NCI-H524 treated with DMSO at 0.1 percent for 48 hours (cell line): ENCODE measurements at places on chromosomes 4 and X.
A peak's percentile ranks its signal among the peaks of the same experiment; 100 is the strongest.

GRCh38 chr4:70619288-70619687 lies 9.3 kb upstream of the ENAM start:
- DNase-seq, result no peak

DNA sequence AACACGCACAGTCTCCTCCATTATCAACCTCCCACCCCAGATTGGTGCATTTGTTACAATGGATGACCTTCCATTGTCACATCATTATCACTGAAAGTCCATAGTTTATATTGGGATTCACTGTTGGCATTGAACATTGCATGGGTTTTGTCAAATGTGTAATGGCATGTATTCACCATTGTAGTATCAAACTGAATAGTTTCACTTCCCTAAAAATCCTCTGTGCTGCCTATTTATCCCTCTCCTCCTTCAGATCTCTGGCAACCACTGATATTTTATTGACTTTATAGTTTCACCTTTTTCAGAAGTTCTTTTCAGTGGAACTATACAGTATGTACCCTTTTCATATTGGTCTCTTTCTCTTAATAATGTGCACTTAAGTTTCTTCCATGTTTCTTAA lies 1565.4 kb downstream of the PCDH18 start:
- DNase-seq, result no peak

- DNase-seq, result no peak
Measured at GRCh38 chr4:140893939-140894338, 137.8 kb upstream of the TBC1D9 start.

GRCh38 chr4:132297346-132297745 lies 851.7 kb upstream of the PCDH10 start:
- DNase-seq, result no peak

DNA sequence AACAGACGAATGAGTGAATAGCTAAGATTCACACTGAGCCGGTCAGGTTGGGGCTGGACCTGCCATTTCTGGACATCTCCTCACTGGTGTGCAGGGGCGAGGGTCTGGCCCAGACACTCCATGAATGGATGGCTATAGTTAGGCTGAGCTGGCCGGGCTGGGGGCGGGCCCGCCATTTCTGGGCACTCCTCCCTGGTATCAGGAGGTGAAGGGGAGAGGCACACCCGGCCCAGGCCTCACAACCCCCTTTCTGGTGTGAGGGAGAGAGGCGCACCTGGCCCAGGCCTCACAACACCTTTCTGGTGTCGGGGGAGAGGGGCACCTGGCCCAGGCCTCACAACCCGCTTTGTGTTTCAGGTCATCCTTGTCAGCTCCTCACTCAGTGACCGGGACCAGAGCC lies 203.2 kb upstream of the PSAPL1 start:
- DNase-seq, result no peak

- no peak for DNase-seq
Measured at GRCh38 chr4:100838286-100838685, 320.5 kb upstream of the EMCN start.

GRCh38 chr4:155781249-155781831 lies 22.5 kb downstream of the GUCY1B1 start:
- no peak for DNase-seq

DNA sequence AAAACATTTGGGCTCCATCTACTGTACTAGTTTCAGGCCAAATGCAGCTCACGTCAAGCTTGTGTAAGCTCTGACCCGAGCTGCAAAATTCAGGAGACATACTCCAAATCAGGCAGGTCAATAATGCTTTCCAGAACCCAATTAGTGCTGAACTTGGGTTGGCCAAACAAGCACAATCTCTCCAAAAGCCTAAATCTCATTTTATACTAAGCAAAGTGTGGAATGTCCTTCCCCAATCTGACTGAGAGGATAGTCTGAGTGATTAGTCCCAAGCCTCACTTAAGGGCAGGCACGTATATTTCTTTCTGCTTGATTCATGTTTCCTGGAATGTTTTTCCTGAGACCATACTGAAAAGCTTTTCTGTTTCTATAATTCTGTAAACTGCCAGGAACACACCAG lies 79.9 kb downstream of the NKX6-1 start:
- no peak for DNase-seq

DNA sequence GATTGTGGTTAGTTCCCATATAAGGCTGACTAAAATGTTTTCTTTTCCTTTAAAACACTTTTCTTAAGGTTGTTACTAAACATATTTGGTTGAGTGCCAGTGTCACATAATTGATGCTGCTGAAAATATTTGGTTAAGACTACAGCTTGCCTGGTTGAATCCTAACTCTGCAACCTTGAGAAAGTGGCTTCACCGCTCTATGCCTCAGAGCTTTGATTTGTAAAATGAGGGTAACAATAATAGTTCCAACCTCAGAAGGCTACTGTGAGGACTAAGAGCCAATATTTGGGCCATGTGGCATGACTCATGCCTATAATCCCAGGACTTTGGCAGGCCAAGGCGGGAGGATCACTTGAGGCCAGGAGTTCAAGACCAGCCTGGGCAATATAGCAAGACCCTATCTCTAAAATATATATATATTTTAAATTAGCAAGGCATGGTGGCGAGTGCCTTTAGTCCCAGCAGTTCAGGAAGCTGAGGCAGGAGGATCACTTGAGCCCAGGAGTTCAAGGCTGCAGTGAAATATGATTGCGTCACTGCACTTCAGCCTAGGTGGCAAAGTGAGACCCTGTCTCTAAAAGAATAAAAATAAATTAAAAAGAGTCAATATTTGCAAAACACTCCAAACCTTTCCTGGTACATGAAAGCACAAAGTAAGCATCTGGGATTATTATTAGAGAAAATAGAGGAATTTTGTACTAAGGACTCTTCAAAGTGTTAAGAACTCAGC lies 7.1 kb upstream of the NEIL3 start:
- DNase-seq, result no peak

- no peak for DNase-seq
Measured at GRCh38 chr4:103375278-103375677, 177.1 kb upstream of the CENPE start.

- DNase-seq, result no peak
Measured at GRCh38 chr4:188218392-188218791, 79.2 kb downstream of the TRIML1 start.

DNA sequence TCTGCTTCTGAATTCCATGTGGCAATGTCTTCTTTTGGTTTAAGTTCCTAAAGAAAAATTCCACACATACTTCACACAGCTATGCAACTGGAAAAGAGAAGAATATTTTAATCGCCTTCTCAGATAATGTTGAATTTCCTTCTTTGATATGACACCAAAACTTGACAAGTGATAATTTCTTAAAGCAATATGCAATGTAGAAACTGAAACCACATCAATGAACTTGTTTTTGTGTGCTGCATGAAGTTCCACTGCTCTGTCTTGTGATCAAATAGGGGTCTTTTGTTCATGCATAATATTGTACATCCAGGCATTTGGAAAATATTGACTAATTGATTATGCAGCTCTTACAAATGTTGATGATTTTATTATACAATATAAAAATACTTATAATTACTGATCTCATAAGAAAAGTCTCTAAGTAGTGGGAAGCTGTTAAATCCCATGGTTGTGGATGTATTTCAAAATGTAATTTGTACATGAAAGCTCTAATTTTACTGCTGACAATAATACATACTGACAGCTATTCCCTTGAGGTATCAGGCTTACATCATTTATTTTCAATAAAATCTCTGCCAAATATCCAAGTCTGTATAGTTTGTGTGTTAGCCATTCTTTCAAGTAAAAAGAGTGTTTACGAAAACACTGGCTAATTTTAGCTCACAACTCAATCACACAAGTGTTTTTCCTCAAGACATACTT lies 56.5 kb downstream of the AGA start:
- DNase-seq, result no peak

- no peak for DNase-seq
Measured at GRCh38 chrX:49309401-49309981, 6.0 kb downstream of the GAGE10 start.

DNA sequence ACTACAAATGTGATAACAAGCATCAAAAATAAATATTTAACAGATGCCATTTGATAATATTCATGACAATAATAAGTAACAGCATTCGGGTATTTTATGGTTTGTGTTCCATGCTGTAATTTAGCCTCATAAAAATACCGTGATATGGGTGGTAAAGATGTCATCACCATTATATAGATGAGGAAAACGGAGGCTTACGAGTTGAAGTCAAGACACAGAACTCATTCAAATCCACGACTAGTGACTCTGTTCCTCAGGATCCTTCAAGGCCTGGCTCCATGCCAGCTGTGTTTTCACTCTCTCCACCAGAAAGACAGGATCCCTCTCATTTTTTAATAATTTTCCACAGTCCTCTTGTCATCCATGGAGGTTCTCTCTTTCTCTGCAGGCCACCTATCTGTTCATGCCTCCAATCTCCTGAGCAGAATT lies 94.5 kb downstream of the APBB2 start:
- no peak for DNase-seq

DNA sequence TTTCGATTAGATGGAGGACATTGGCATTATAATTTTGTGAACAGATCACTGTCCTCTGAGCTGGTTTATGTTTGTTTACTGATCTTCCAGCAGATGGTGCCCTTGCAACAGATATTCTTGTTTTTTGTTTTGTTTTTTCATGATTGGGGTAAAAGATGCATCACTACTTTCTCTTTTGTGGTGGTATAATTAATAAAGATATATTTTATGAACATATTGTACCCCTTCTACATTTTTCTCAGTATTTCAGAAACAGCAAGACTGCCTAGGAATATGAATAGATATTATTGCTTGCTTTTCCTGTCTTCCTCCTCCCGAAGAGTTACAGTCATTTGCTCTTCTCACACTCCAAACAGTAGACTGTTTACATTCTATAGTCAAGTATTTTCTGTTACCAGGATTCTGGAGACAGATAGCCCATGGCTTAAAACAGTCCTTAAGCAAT lies 905.2 kb downstream of the TRAM1L1 start:
- DNase-seq, result no peak

GRCh38 chrX:154751203-154751668 lies 359 bp upstream of the GAB3 start:
- DNase-seq, result no peak

- no peak for DNase-seq
Measured at GRCh38 chrX:69177511-69178162, 12.4 kb upstream of the PJA1 start.

GRCh38 chr4:83252782-83253405 lies 31.7 kb downstream of the COQ2 start:
- DNase-seq, result peak; percentile 14

- DNase-seq, result no peak
Measured at GRCh38 chr4:100417565-100417964, 100.3 kb downstream of the EMCN start.

DNA sequence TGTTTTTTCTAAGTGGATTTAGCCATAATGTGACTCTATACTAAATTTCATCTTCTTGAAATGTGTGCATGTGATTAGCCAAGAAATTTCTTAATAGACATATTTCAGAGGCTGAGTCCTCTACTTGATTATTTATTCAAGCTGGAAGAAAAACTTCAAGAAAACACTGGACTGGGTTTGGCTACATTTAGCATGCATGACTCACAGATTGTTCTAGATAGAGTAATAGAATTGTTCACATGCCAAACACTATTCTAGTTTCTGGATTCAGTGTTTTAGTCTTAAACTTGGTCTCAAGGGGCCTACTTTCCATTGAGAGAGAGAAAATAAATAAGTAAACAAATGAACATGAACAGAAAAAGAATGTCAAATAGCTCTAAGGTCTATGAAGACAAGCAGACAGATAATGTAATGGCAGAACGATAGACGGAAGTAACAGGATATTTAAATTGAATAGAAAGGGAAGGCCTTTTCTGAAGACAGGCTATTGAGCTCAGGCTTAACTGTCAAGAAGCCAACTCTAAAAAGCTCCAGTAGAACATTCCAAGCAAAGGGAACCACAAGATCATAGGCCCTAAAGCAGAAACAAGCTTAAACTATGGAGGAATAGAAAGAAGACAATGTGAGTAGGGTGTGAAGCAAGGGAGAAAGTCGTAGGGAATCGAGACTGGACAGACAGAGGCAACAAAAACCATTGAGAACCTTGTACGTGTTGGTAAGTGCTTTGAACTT lies 104.6 kb downstream of the TMEM144 start:
- DNase-seq, result no peak

- DNase-seq, result no peak
Measured at GRCh38 chrX:76920607-76921006, 493.1 kb downstream of the MAGEE1 start.

DNA sequence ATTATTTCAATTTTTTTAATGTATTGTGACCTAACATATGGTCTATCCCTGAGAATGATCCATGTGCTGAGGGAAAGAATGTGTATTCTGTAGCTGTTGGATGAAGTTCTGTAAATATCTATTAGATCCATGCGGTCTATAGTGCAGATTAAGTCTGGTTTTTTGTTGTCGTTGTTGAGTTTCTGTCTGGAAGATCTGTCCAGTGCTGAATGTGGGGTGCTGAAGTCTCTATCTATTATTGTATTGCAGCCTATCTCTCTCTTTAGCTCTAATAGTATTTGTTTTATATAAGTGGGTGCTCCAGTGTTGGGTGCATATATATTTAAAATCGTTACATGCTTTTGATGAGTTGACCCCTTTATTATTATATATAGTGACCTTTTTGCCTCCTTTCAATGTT lies 26.2 kb upstream of the PAGE3 start:
- DNase-seq, result no peak

- peak; percentile 16 for DNase-seq
Measured at GRCh38 chrX:150872773-150873336, 25.6 kb downstream of the CD99L2 start.

GRCh38 chr4:98745366-98745765 lies 87.0 kb upstream of the TSPAN5 start:
- peak; percentile 56 for DNase-seq

DNA sequence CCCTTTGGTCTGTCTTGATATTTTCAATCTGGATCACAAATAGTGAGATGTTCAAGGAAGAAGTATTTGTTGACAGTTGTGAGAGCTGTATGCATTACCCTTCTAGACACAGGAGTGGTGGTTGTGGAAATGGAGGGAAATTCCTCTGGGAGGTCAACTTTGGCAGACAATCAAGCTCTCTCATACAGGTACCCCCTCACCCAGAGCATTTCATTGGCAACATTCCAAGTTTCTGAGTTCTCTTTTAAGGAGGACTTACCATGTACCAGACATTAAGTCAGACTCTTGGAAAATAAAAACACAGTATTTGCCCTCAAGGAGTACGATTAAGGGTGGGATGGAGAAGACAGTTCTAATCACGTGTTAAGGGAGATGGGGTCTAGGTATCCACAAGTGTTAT lies 45.3 kb downstream of the KLHL15 start:
- DNase-seq, result no peak

DNA sequence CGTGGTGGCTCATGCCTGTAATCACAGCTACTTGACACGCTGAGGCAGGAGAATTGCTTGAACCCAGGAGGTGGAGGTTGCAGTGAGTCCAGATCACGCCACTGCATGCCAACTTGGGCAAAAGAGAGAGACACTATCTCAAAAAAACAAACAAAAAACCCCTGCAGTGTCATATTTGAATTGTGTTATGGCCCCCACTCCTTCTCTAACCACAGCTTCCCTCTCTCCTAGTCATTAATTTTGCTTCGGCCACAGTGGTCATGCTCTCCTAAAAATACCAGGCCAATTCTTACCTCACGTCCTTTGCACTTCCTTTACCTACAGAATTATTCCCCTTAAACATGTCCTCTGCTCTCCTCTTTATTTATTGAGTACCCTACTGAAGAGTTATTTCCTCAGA lies 206.1 kb downstream of the PPP3CA start:
- DNase-seq, result no peak
